Caco-2 (cell line): ENCODE measurements at places on chromosomes 16 and 17. TPM values are rescaled to one million over a fixed set of nuclear protein-coding genes. Genes with fewer than 3 reads are reported as not detected.

The NPIPA5 gene
- total RNA-seq, result 7.5 and 8.3 TPM in 2 replicates

GRCh38 chr17:48125829-48126531, 18.4 kb downstream of the SNX11 start:
- no peak for DNase-seq

The MT1E gene
- total RNA-seq, result 0.56 and 2.0 TPM in 2 replicates

GRCh38 chr17:50550661-50551432, 3.9 kb downstream of the SPATA20 start:
- peak; percentile 94 for DNase-seq

DNA sequence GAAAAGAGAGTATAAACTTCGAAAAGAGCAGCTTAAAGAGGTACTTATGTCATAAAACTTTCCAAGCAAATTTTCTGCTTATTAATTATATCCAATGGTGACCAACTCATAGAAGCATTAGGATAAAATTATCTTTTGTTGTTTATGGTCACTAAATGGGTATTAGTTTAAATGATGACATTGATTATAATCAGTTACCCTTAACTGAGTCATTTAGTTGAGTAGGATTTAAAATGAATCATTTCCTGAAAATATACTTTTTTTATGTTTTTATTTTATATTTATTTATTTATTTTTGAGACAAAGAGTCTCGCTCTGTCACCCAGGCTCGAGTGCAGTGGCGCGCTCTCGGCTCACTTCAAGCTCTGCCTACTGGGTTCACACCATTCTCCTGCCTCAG, 55.9 kb downstream of the ABHD15 start:
- no peak for DNase-seq

DNA sequence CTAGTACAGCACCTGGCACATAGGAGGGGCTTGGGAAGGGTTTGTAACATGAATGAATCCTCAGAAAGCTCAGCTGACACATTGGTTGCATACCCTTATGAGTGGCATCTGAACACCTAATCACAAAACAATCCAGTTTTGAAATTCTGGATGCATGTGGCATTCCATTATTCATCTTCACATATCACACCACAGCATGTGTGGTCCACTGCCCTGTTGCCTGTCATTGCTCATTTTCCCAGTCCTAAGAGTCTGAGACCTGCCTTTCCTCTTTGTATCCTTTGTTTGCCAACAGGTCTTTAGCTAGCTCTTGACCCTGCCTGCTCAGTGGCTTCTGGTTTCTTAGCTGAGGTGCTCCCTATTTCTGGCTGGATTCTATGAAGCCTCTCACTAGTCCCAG, 170.8 kb upstream of the ASIC2 start:
- no peak for DNase-seq
